ENCODE measurements at places on chromosomes 2 and 18. TPM values are rescaled to one million over a fixed set of nuclear protein-coding genes. Genes with fewer than 3 reads are reported as not detected.

The TRIB2 gene
- total RNA-seq, result 90.9 TPM

The PPP1R7 gene
- total RNA-seq, result 50.7 TPM

The CPS1 gene
- 33.2 TPM for total RNA-seq

The SERPINB12 gene
- 15.5 TPM for total RNA-seq

The POTEI gene
- 2.1 TPM for total RNA-seq

The SERPINB13 gene
- total RNA-seq, result 3.7 TPM

- DNase-seq, result no peak
Measured at GRCh38 chr2:24512404-24512803, 21.4 kb downstream of the NCOA1 start.

DNA sequence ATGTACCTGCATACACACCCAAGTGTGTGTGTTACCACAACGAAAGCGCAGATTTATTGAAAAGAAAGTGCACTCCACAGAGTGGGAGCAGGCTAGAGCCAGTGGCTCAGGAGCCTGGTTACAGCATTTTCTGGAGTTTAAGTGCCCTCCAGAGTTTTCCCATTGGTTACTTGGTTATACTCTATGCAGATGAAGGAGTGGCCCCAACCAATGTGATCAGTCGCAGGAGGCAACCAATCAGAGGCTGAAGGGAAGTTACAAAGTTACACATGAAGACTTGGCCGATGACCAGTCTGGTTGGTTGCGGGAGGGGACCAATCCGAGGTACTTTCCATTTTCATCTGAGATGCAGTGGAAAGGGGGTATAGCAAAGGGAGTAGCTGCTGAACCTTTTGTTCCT lies 13.5 kb upstream of the PRLH start:
- DNase-seq, result no peak

DNA sequence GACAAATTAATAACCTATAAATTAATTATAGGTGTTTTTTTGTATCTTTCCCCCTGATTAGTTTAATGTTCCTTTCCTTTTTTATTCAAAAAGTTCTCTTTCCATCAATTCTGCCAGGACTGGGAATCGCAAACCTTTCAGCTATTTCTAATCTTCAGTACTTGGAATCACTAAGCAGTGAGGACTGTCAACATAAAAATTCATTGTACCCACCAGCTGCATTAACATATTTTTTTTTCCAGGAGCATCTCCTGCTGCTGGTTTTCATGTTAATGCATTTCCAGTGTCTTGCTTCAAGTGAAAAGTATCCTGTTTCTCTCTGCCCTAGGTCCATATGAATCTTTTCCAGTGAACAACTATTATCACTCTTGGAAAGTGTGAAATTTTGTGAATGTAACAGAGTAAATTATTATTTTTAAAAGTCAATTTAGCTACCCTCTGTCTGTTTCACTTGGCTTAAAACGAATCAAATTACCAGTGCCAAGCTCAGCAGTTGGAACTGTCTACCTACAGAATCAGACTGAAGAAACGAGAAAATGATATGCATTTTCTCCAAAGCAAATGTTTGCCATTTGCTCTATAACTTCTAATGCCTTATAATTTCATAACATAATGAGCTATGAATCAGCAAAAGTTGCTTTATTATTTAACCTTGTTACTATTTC lies 804.4 kb downstream of the EPHA4 start:
- DNase-seq, result no peak

DNA sequence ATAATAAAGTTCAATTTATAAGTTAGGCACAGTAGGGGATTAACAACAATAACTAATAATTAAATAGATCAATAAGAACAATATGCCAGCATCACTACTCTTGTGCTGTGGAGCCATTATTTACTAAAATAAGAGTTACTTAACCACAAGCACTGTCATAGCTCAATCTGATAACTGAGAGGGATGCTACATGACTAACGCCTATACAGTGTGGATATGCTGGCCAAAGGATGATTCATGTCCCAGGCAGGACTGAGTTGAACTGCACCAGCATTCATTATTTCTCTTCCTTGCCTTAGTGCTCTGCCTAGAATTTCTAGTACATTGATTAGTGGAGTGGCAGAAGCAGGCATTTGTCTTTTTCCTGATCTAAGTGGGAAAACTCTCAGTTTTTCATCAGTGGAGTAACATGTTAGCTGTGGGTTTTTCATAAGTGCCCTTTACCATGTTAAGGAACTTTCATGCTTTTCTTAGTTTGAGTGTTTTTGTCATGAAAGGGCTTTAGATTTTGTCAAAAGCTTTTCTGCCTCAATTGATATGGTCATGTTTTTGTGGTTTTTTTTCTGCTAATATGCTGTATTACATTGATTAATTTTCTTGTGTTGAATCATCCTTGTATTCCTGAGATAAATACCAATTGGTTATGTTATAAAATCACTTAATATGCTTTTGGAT lies 21.7 kb downstream of the KIAA1328 start:
- no peak for DNase-seq

DNA sequence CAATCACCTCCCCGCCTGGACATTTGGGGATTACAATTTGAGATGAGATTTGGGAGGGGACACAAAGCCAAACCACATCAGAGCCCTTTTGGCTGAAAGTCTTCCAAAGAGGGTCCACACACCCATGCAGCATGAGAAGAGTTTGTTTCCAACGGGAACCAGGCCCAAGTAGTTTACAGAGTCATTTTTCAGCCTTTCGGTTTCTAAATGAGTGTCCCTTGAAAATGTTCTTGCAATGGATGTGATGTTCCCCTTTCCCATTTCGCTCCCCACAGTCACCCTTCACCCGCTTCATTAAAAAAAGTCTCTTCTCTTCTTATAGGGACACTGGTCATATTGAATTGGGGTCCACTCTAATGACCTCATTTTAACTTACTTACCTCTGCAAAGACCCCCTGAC lies 157.4 kb downstream of the ARL4C start:
- no peak for DNase-seq

DNA sequence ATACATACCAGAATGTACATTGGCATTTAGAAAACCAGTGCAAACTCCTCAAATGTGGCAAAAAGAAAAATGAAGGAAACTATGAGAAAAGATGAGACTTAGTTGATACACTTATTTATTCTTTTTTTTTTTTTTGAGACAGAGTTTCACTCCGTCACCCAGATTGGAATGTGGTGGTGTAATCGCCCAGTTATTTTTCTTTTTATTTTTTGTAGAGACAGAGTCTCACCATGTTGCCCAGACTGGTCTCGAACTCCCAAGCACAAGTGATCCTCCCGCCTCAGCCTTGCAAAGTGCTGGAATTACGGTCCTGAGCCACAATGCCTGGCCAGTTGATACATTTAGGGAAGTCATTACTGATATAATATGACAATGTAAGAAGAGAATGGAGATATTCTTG lies 274.2 kb upstream of the LRATD1 start:
- DNase-seq, result no peak

- DNase-seq, result no peak
Measured at GRCh38 chr2:172080641-172081220, 4.6 kb upstream of the DLX1 start.

- DNase-seq, result no peak
Measured at GRCh38 chr2:148177559-148177958, 156.7 kb downstream of the MBD5 start.

DNA sequence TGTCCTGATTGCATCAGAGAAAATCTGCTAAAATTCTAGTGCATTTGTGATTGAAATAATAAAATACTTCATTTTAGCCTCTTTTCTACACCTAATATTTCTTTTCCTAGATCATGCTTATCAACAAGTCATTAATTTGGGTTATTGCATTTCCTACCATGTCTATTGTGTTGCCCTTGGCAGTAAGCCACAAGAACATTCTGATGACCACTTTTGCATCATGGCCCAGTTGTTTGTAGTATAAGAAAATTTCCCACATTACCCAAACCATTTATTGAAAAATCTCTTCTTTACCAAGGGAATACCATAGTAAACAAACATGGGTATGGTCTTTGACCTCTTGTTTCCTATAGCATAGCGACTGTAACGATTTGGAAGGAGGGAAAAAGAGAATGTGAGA lies 76.3 kb downstream of the R3HDM1 start:
- no peak for DNase-seq

DNA sequence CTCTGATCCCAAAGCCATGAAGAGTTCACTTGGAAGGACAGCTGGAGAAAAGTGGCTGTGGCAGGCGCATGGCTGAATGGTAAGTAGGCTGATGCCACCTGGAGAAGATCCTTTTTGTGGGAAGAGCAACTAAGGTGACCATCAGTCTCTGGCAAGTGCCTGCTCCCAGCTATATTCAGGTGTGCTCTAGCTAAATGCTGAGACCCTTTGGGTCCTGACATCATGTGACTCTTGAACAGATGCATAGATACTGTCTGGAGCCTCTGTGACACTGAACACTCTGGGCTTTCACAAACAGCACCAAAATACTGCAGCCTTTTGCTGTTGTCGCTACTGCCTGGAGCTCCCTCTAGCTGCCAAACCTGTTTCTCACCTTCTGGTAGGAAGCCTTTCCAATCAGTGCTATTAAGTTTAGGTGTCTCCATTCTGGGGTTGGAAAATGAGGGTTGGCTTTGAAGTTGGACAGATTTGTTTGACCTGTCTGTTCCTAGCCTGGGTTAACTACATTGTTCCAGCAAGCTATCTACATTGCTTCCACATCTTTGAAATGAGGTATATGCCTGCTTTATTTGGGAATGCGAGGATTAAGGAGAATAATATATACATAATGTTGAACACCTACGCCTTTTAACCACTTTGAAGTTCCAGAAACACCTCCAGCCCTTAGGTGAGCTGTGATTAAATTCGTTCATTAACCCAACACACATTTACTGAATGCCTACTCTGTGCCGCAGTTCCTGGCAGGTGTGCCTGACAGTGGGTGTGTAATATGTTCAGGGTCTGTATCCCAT lies 3.1 kb downstream of the EGR4 start:
- DNase-seq, result peak; percentile 63

- no peak for DNase-seq
Measured at GRCh38 chr2:59830601-59831000, 722.9 kb downstream of the BCL11A start.

GRCh38 chr2:88061295-88061694 lies 5.7 kb upstream of the KRCC1 start:
- no peak for DNase-seq

DNA sequence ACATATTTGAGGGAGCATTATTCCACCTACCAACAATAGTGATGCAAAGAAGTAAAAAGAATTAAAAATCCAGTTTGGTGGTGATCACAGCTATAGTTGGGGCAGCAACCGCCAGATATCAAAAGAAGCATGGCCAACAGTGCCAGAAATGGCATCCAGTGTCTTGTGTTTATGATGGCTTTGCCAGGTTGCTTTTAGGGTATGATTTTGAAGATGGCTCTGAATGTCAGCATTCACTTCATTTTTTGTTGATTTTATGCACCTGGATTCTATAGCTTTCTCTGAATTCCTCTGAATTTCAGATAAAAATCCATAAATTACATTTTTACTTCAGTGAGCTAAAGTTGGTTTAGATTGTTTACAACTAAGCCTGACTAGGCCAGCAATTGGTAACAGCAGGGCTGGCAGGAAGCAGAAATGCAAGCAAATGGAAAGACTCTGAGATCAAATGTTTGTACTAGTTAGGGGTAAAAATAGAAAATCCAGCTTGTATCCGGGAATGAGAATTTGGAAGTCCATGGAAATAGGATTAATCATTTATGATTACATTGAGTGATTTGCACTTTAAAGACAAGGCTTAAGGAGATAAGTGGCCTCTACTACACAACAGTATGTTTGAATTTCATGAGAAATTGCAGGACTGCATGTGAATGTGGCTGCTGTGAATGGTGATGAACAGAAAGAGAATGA lies 40.4 kb downstream of the COL3A1 start:
- DNase-seq, result no peak

- no peak for DNase-seq
Measured at GRCh38 chr18:22346953-22347605, 70.6 kb downstream of the CTAGE1 start.

DNA sequence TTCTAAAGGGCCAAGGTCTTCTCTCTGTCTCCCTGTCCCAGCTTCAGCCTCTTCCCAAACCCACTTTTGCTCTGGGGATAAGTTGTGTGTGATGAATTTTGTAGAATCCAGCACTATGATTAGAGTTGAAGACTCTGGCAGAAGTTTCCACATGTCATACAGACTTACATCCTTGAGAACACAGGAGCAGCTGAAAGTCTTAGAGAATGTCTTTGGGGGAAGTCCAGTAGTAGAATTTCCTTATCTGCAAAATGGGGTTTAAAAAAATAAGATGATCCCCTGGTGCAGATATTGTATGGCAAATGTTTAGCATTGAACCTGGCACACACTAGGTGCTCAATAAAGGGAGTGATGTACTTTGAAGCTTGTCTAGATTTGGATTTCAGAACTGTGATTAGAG lies 65.2 kb downstream of the TMEM247 start:
- no peak for DNase-seq

DNA sequence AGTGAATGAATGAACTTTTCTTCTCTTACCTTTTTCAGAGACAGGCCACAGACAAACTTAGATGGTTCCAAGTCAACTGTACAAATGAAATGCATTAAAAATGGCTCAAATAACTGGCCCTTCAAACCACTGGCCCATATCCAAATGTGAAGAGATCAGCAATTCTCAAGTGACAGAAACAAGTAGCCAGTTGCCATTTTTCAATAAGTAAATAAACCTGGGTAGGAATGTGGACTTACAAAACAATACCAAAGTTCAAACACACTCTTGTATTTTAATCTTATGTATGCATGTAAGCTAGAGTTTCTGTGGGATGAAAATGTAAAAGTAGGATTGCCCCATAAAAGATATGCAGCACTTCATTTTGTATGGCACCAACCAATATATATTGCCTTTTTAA lies 129.2 kb downstream of the MEP1B start:
- DNase-seq, result no peak

GRCh38 chr2:112768432-112768831 lies 4.0 kb upstream of the CKAP2L start:
- no peak for DNase-seq

GRCh38 chr2:180829836-180830235 lies 150.6 kb upstream of the UBE2E3 start:
- no peak for DNase-seq

Measured in type B pancreatic cell (in vitro differentiated cells).